Cardiac septum (tissue), 1 donor: ENCODE measurements at places on chromosomes 16 and 17.
A peak's percentile ranks its signal among the peaks of the same experiment; 100 is the strongest.

- DNase-seq = no peak
Observed at GRCh38 chr17:57636985-57637665, 108.0 kb downstream of the CCDC182 start.

DNA sequence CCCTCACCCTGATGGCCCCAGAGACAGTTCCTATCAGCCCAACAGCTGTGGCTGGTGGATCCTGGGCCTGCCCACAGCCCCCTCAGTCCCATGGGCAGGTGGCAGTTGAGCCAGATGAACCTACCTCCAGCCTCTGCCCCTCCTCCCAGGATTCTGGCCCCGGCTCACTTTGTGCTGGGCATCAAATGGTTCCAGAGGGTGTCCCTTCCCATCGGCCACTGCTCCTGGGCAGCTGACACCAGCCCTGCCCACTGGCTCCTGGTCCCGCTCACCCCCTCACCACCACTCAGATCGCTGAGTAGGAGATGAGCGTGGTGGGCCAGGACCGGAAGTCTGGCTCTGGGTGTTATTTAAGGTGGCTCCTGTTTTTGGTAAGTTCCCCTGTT lies 2.0 kb downstream of the TTYH2 start:
- no peak for DNase-seq

DNA sequence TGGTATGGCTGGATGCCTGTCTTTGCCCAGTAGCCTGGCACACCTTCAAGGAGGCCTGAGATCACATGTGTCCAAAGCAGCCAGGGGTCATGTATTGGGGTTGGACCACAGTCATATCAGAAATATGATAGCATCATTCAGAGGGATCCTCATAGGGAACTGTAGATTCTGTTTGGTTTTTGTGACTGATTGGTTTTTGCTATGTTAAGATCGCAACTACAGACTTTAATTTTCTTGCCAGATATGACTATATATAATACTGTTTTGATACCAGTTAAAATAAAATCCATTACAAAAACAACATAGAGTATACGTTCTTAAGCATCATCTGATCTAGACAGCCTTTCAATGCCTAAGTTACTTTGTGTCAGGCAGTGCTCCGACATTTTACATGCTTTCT lies 11.8 kb upstream of the SMPD3 start:
- no peak for DNase-seq

GRCh38 chr17:77701996-77702395 lies 256.5 kb upstream of the TNRC6C start:
- peak; percentile 17 for DNase-seq

- no peak for DNase-seq
Observed at GRCh38 chr17:17693253-17694168, 12.3 kb downstream of the RAI1 start.

DNA sequence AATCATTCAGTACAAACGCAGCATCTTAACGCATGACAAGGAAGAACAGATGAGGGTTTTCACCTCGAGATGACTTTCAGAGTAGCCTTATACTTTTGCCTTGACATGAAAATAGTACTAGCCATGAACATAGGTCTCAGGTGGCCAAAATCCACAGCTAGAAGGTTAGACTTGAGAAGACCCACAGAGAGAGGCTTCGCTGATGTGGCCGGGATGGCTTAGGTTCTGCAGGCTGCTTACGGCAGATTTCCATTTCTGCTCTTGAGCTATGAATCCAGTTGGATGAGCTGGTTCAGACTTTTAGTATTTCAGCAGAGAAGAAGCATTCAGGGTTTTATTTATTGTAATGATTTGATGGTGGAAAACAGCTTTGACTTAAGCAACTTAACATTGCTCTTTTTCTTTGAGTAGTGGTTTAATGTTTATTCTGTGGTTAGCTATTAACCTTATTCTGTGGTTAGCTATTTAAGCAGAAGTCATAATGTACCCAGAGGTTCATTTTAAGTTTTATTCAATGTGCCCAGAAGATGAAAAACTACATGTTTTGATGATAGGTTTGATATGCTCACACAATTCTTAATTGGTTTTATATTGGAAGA lies 7.6 kb downstream of the KRT24 start:
- no peak for DNase-seq

DNA sequence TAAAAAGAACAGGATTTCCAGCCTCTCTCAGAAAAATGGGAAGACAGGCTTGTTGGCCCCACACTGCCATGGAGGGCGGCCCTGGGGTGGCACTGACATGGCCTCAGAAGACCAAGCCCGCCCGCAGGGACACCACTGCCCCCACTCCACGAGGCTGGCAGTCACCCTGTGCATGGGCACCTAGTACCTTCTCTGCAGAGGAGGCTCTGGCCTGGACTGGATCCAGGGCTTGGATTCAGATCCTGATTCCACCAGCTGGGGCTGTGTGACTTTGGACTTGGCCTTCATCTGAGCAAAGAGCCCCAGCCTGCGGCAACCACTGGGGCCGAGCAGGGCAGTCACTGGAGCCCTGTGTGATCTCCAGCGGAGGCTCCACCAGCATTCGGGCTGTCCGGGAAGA lies 16.8 kb upstream of the FASN start:
- DNase-seq = no peak

GRCh38 chr17:67212714-67213417 lies 32.1 kb downstream of the HELZ start:
- DNase-seq = no peak

GRCh38 chr17:27355419-27355818 lies 61.5 kb downstream of the WSB1 start:
- DNase-seq = no peak

- DNase-seq = no peak
Observed at GRCh38 chr17:75152523-75152921, 1.8 kb downstream of the JPT1 start.

DNA sequence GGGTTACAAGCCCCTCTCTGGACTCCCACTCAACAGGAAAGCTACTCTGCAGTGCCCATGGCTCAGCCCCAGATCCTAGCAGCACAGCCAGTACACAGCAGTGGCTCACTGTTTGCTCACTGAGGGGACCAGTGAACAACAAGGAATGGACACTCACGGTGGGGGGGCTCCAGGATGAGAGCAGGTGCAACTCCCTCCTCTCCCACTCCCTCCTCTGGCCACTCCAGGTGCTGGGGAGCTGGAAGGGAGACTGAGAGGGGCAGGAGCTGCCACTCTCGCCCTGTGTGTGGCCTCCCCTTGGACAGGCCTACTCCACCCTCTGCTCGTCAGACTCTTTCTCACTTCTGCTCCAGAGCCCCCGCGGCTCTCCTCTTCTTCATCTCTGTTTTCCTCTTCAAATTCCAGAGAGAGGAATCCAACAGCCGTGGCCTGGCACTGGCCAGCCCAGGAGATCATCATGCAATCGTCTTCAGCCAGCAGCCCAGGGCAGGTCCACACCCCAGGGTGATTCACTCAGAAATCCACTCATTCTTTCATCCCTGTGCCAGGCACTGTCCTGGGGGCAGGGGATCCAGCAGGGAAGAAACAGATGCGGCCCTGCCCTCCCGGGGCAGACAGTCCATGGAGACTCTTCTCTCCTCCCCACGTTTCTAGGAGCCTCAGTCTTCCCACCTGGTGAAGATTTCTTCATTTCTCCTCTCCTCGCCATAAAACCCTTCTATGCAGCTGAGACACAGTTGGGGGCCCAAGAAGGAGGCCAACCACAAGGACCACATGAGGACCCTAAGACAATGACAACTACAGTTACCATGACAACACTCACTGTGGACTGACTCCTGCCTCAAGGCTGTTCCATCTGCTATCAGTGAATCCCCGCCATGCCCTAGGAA lies 30.7 kb downstream of the CFAP20 start:
- no peak for DNase-seq

GRCh38 chr17:81097134-81097942 lies 62.4 kb downstream of the BAIAP2 start:
- peak; percentile 82 for DNase-seq

GRCh38 chr17:7824021-7824924 lies 9.7 kb upstream of the KDM6B start:
- DNase-seq = no peak
